NCI-H524 treated with DMSO at 0.1 percent for 48 hours (cell line): ENCODE measurements at places on chromosomes 3 and 15.

GRCh38 chr3:146223401-146224373, 27.2 kb downstream of the PLSCR4 start:
- DNase-seq: no peak

GRCh38 chr15:39453620-39454019, 127.3 kb upstream of the THBS1 start:
- no peak for DNase-seq

GRCh38 chr3:133330065-133330464, 69.8 kb upstream of the BFSP2 start:
- peak; percentile 38 for DNase-seq

DNA sequence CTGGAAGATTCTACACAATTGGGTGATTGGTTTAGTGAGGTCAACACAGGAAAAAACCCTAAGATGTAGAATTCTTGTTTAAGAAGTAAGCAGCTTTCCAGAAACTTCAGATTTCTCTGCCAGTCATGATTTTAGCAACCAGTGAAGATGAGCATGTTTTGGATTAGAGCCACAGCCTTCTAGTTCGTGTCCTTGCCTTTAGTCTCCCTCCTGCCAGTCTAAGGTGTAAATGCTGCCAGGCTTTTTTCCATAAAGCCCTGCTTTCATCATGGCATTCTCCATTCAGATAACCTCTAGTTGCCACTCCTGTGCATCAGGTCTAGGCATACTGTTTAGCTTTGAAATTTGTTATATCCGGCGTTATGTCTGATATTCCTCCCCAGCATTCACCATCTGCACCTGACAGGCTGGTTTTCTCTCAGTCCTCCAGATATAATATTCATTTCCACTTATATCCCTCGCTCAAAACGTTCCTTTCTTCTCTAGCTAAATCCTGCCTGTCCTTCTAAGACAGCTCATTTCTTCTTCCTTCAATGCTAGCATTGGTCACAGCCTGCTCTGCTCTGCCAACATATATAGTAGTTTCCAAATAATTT, 37.4 kb downstream of the SYN2 start:
- DNase-seq: no peak

- DNase-seq: no peak
Measured at GRCh38 chr3:129004639-129005295, 3.7 kb downstream of the EFCC1 start.

- DNase-seq: no peak
Measured at GRCh38 chr3:46918634-46919033, 41.1 kb downstream of the PTH1R start.

GRCh38 chr15:95561463-95561862, 769.0 kb upstream of the NR2F2 start:
- no peak for DNase-seq

GRCh38 chr3:127082066-127082465, 99.2 kb downstream of the PLXNA1 start:
- no peak for DNase-seq

DNA sequence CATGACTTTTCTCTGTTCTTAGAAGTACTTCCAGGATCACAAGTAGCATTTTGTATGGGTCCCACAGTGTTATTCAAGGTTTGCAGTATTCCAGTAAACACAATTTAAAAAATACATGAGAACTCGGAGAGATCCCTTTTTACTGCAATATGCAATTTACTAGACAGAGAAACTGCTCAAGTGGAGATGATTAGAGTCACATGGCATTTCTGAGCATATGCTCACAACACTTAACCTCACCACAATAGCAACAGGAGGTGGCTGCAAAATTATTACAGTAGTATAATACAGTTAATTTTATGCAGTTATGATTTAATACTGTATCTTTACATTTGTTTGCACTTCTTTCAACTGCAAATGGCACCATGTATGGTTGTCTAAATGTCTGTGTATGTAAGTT, 87.5 kb downstream of the PIK3CB start:
- DNase-seq: peak; percentile 57

- no peak for DNase-seq
Measured at GRCh38 chr15:52567871-52568600, 794 bp downstream of the ARPP19 start.

DNA sequence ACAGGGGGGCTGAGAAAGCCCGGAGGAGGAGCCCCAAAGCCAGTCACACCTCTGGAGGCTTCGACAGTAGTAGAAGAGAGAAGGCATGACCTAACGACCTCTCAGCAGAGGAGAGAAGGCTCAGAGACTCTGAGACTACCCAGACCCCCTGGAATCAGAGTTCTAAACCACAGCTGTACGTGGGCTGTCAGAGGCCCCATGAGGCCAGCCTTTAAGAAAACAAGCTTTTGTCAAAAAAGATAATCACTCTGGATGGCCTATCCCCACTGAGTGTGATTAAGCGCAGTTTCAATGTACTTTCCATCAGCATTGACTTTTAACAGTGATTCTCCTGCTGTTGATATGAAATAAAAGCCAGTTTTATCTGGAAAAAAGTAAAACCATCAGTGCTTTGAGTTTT, 330.3 kb downstream of the CLSTN2 start:
- DNase-seq: no peak

- DNase-seq: no peak
Measured at GRCh38 chr15:57595011-57595866, 3.5 kb downstream of the MYZAP start.

- DNase-seq: no peak
Measured at GRCh38 chr3:64213962-64214379, 11.3 kb downstream of the PRICKLE2 start.

DNA sequence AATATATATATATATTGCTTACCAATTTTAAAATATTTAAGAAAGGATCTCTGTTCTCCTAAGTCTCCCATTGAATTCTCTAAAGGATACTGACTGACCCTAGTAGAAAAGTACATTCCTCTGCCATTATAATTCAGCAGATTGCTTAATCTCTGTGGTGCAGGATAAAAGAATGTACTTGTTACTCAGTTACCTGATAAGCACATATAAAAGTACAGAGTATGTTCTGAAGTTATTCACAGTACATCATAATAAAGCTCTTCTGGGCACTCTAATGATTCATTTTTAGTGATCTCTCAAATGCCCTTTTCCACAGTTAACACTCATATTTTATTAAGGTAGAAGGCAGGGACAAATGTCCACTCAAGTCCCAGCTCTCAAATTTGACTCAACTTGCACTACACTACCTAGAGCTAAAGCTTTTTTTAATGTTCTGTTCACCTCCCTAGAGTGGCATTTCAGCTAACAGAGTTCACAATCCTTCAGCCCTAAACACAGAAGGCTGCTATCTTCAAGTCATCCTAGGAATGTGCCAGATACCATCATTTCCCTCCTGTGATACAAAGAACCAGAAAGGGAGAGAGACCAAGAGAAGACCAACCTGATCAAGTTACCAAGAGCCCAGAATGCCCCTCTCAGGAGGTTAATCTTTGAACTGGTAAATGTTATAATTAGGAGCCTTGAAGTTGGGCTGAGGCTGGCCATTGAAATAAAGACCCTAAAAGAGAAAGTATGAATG, 53.3 kb downstream of the MEIS2 start:
- DNase-seq: no peak

- no peak for DNase-seq
Measured at GRCh38 chr3:139312416-139312815, 31.4 kb upstream of the MRPS22 start.

DNA sequence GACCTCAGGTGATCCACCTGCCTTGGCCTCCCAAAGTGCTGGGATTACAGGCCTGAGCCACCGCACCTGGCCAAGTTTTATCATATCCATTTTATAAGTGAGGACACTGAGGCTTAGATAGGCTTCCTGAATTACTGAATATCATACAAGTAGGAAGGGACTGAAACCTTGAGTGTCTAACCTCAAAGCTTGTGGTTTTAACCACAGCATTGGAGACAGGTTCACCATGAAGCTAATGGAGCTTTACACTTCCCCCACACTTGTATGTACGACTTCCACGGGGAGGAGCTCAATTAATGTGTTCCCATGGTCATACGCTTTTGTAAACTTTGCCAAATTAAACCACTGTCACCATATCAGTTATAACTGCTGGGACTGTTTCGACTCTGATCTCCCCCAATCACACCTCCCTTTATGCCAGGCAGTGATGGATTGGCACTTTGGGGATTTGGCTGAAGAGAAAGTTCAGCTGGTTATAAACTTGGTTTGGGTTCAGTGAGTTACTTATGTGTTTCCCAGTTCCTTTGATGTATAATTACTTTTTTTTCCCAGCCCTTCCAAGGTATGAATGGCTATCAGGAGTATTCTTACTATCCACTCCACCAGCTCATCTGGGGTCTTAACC, 38.4 kb upstream of the MEIS2 start:
- DNase-seq: no peak

DNA sequence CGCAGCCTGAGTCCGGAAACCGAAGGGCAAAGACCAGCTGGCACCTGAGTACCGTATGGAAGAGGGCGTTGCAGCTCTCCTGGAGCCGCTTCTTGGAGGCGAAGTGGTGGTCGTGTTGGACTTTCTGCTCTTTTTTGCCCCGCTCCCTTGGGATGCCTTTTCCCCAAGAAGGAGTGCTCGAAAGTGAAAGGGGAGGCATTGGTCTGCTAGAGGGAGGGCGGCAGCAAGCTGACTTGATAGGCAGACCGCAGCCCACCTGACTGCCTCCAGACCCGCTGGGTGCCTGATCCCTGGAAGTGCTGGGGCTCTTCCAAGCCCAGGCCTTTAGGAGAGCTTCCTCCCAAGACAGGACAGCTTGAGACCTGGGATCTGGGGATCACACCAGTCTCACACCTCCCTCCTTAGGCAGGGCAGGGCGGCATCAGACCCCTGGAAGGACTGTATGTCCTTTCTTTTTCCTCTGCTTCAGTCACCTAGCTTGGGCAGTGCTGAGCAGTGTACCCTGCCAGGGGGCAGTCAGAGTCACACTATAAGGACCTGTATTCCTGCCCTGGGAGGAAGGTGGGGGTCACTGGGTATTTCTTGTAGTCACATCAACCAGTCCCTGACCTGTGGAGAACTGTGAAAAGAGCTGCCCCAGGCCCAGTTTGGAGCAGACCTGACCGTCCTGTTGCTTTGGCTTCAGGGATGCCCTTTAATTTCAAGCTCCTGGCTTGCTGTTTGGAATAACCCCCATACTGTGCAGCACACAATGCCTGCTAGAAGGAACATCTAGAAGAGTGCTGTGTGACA, 2.1 kb downstream of the ACVR2B start:
- peak; percentile 64 for DNase-seq

GRCh38 chr15:51731549-51732267, 5.7 kb downstream of the LYSMD2 start:
- DNase-seq: no peak

- DNase-seq: no peak
Measured at GRCh38 chr15:85116925-85117646, 135.4 kb downstream of the PDE8A start.

GRCh38 chr3:143331350-143331749, 211.8 kb downstream of the CHST2 start:
- peak; percentile 89 for DNase-seq

GRCh38 chr3:114455432-114455831, 161.6 kb downstream of the TIGIT start:
- no peak for DNase-seq

DNA sequence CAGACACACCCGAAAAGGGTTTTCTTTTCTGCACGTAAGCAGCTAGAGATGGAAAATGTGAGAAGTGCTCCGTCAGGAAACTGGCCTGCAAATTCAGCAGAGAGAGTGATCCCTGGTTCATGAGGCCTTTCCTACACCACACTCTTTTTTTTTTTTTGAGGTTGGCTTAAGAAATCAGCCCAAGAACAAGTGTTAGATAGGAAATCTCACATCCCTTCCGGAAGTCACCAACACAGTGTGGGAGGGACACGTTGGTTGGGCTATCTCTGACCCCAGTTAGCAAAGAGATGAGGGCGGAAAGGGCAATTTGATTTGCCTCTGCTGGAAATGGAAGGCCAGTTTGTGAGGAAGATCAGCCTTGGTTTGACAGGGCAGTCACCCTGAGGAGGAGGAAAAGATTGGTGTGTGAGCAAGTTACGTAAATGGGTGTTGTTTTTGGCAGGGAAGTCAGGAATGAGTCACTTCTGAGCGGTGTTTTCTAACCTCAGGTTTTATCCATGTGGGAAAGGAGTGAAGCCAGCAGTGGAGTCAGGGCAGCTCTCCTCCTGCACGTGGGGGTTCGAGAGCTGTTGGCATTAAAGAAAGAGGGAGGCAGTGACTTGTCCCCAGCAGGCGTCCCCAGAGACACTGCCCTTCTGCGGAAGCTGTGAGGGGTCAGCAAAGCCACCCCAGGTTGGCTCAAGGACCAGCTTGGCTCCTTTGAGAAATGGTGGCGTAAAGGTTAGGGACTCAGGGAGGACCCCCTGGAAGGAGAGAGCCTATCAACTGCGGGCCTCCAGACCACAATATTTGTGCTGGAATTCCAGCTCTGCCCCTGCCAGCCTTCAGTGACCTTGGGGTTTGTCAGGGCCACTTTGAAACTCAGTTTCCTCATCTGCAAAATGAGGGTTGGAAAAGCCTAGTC, 237.6 kb upstream of the BHLHE40 start:
- DNase-seq: no peak

DNA sequence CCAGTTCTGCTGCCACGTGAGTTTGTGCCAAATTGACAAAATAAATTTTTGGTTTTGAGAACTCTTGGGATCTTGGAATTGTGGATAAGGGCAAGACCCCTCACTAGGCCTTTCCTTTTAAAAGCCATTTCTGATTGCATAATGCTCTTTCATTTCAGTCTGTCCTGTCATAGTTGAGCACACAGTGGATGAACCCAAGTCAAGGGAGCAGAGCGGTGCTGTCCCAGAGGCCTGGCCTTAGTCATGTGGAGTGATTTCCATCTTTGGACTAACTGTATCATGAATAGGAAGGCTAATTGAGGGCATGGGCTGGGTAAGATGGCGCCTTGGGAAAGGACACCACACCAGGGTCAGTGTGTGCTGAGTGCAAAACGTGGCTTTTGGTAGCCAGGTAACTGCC, 304.0 kb downstream of the UACA start:
- no peak for DNase-seq

DNA sequence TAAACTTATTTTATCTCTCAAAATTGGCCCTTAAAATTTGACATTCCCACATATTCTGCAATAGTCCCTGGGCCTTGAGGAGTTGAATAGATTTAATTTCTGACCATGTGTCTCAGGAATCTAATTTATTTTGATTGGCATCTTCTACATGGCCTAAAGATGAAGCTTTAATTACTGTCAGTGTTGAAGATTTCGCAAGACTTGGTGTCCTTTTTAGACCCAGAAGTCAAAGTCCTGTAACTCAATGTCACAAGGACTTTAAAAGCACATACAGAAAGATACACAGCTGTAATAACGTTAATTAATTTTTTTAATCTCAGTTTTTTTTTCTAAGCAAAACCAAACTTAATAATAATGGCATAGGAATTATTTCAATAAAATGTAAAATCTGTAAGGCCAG, 163.9 kb downstream of the SUCNR1 start:
- no peak for DNase-seq

GRCh38 chr3:186986816-186987215, 56.5 kb downstream of the ST6GAL1 start:
- no peak for DNase-seq

DNA sequence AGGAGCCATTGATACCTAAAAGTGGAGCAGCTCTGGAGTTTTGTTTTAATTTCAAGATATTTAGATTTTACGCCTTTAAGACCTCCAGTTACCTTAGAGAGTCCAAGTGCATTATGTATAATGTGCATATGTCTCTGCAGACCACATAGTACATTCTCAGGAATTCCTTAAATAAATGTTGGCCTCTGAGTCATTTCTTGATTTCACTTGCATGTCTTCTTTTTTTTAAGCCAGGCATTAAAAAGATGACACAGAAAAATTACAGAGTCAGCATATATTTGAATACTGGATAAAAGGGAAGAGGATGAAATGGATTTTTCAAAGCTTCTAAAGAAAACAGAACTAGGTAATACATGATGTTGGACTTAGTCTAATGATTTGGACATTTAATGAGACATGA, 125.2 kb downstream of the TMCO5A start:
- DNase-seq: no peak

GRCh38 chr3:20668411-20668810, 482.4 kb upstream of the SGO1 start:
- no peak for DNase-seq
